ENCODE measurements at places on chromosomes 3 and 15. TPM values are rescaled to one million over a fixed set of nuclear protein-coding genes. Genes with fewer than 3 reads are reported as not detected.

PLSCR2 gene
- polyA plus RNA-seq: not detected

P2RY1 gene
- polyA plus RNA-seq: not detected

GREM1 gene
- not detected for polyA plus RNA-seq

UNC13C gene
- polyA plus RNA-seq: not detected

NANOGP8 gene
- not detected for polyA plus RNA-seq

C3orf85 gene
- polyA plus RNA-seq: not detected

ECE2 gene
- polyA plus RNA-seq: not detected

FBN1 gene
- not detected for polyA plus RNA-seq

RBP2 gene
- polyA plus RNA-seq: not detected

CDHR4 gene
- polyA plus RNA-seq: not detected

POLQ gene
- polyA plus RNA-seq: 0.15 TPM

GOLGA6L10 gene
- polyA plus RNA-seq: 0.06 TPM

SCN5A gene
- polyA plus RNA-seq: not detected

GOLGA8S gene
- not detected for polyA plus RNA-seq

CISH gene
- 57.0 TPM for polyA plus RNA-seq

PEAK1 gene
- 0.76 TPM for polyA plus RNA-seq

CGNL1 gene
- polyA plus RNA-seq: not detected

SLC28A2 gene
- not detected for polyA plus RNA-seq

PEX11A gene
- 1.9 TPM for polyA plus RNA-seq

THBS1 gene
- 0.05 TPM for polyA plus RNA-seq

TLR9 gene
- polyA plus RNA-seq: not detected

FOXB1 gene
- 0.46 TPM for polyA plus RNA-seq

CASR gene
- polyA plus RNA-seq: not detected

MYH15 gene
- not detected for polyA plus RNA-seq

KLHL6 gene
- 17.8 TPM for polyA plus RNA-seq

CLRN1 gene
- polyA plus RNA-seq: not detected

AP2M1 gene
- 232 TPM for polyA plus RNA-seq

ARPC4 gene
- 305 TPM for polyA plus RNA-seq

CA12 gene
- polyA plus RNA-seq: not detected

IGSF10 gene
- not detected for polyA plus RNA-seq

C3orf20 gene
- not detected for polyA plus RNA-seq

PLA2G4E gene
- not detected for polyA plus RNA-seq

CPN2 gene
- polyA plus RNA-seq: not detected

CEP19 gene
- polyA plus RNA-seq: 4.7 TPM

PLCL2 gene
- 36.4 TPM for polyA plus RNA-seq

ISY1 gene
- 88.6 TPM for polyA plus RNA-seq

LRRC31 gene
- not detected for polyA plus RNA-seq

ERICH6 gene
- polyA plus RNA-seq: 0.77 TPM

PRSS50 gene
- polyA plus RNA-seq: not detected

FANCD2OS gene
- not detected for polyA plus RNA-seq

CYP8B1 gene
- polyA plus RNA-seq: not detected

DUOXA2 gene
- polyA plus RNA-seq: not detected

MBD4 gene
- polyA plus RNA-seq: 37.0 TPM

AKAP13 gene
- 106 TPM for polyA plus RNA-seq

TRH gene
- polyA plus RNA-seq: not detected

SCG3 gene
- not detected for polyA plus RNA-seq

NR1I2 gene
- polyA plus RNA-seq: 0.28 TPM

SMAD6 gene
- polyA plus RNA-seq: not detected

TIPARP gene
- 22.5 TPM for polyA plus RNA-seq

HIGD2B gene
- polyA plus RNA-seq: 0.16 TPM

DOCK3 gene
- polyA plus RNA-seq: 0.09 TPM

SPATA12 gene
- not detected for polyA plus RNA-seq

CCR3 gene
- polyA plus RNA-seq: 14.4 TPM

SH3GL3 gene
- not detected for polyA plus RNA-seq

ROPN1 gene
- polyA plus RNA-seq: not detected

KNG1 gene
- not detected for polyA plus RNA-seq

CKMT1B gene
- not detected for polyA plus RNA-seq

MUC20 gene
- not detected for polyA plus RNA-seq
